Fibroblast of skin of right biceps (primary cell): ENCODE measurements at places on chromosomes 2 and 18.

DNA sequence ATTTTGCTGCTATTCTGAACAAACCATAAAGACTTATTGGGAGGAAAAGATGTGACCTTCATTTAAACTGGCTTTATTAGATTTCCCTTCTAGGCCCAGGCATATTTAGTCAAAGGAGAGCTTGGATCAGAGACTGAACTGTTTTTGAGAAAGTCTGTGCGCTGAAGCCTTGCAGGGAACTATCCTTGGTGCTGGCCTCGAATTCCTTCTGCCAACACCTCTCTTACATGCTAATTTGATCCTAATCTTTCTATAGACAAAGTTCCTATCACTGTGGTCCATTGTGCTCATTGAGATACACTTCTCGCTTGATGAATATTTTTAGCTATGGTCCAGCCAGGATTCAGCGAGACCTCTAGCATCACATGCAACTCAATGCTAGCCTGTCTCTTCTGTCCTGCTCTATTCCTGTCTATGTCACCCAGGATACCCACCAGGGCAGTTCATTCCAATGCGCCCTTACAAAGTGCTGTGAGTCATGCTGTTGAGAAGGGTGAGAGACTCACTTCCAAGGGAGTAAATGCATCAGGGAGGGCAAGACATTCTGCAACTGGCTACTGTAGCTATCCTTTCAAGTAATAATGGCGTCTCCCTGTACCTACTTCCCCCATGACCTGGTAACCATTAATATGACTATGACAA is 356.7 kb upstream of the LYPD1 start:
- DNase-seq: peak; percentile 11

DNA sequence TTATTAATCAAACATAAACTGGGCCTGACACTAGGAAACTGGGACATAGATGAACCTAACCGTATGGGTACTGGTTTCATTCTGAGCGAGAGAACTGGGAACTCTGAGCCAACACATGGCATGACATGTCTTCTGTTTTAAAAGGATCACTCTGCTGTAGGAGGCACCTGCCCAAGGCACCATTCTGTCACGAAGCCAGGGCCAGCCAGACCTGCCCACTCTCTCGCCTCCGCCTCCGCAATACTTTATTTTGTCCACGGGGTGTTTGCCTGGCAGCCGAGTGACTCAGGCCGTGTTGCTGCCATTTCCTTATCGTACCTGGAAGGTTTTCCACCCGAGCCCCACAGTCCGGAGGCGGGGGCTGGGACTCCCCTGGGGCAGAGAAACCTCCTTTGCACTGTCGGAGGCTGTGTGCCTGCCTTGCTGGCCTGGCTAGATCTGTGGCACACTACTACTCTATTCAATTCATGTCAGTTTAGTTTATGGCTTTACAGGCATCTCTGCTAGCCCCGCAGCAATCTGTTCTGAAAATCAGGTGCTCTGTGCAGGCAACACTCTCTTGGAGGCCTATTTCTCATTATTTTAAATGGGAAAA is 120.4 kb upstream of the ACKR3 start:
- no peak for DNase-seq

DNA sequence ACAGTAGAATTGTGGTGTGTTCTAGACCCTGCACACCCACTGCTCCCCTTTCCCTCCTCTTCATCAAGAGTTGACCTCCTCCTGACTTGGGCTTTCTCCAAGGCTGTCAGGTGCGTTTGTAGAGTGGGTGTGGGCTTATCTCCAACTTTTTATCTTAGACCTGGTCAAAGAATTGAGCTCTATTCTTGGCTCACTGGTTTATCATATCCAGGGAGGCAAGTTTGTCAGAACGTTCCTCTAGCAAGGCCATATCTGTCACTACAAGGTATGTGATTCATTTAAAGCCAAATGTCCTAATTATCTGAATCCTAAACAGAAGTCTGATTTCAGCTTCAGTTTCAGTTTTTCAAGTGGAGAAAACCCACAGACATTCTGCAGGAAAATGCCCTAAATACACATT is 117.1 kb upstream of the MGAT5 start:
- no peak for DNase-seq

DNA sequence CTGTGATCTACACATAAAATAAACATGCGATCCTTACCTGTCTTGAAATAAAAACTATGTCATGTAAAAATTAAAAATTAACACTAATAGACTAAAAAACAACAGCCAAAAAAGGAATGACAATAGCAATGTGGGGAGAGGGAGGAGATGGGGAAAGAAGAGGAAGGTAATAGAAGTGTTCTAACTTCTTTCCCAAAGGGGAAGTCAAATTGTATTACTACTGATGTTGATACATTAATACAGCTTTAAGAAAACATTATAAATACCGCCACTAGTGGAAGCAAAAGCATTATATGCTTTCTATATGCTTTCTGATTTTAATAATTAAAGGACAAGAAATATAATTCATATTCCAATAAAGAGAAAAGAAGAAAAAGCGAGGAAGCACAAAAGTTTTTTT is 22.2 kb downstream of the ZNF516 start:
- no peak for DNase-seq

DNA sequence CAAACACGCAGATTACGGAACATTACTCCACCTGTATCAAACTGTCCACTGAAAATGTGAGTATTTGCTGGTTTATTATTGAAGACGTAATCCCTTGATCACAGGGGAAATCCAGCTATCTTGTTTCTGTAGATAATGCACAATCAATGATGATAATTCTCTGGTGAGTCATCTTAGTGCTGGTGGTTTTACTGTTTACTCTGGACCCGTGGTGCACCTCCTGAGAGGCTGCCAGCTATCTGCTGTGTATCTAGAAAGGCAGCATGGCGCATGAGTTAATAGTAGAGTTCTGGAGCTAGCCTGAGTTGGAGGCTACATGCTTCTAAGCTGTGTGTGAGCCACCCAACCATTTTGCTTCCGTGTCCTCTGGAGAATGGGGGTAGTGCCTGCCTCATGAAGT is 6.5 kb downstream of the NCAPH start:
- peak; percentile 73 for DNase-seq

- no peak for DNase-seq
Observed at GRCh38 chr2:239020541-239021041, 172.7 kb downstream of the TWIST2 start.

DNA sequence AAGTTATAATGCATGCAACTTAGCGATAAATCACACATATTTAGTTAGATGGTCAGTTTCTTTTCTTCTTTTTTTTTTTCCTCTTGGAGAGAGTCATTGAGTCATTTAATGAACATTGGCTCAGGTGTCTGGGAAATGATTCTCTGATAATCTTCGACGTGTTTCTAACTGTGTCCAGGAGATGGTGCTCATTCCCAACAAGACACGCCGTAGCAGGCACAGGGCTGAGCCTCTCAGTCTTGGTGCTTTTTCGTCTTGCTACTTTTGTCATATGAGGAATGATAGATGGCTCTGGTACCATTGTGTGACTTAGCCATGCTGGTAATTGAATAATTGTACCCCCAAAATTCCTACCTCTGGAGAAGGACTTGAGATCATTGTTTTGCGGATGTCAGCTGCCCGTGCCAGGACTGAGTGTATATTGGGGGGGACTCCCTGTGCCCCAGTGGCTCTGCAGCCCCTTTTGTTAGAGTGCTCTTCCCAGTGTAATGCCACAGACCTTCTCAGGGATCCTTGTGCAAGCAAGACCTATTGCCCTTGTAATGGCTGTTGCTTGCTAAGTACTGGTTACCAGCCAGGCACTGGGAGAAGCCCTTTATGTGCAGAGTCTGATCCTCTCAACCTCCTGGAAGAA is 107.6 kb upstream of the CYRIA start:
- peak; percentile 54 for DNase-seq

GRCh38 chr2:181552808-181553207 is 95.6 kb downstream of the ITGA4 start:
- no peak for DNase-seq
